ENCODE measurements at places on chromosomes 7 and 10.

- no peak for DNase-seq
Observed at GRCh38 chr7:120864141-120864900, 6.4 kb upstream of the TSPAN12 start.

- DNase-seq = no peak
Observed at GRCh38 chr10:122646511-122647382, 52.9 kb downstream of the C10orf120 start.

DNA sequence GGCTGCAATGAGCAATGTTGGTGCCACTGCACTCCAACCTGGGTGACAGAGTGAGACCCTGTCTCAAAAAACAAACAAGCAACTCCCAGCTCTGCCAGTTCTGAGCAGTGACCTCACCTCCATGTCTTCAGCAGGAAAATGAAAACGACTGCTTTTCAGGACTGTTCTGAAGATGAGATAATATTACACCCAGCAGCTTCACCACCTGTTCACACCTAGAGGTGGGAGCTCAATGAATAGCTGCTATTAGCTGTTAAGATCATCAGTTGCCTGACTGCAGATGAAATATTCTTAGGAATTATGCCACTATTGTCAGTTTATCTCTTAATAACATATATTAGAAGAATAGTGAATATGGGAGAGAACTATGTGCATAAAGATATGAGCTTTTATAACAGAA, 48.4 kb upstream of the CYTH3 start:
- DNase-seq = no peak

DNA sequence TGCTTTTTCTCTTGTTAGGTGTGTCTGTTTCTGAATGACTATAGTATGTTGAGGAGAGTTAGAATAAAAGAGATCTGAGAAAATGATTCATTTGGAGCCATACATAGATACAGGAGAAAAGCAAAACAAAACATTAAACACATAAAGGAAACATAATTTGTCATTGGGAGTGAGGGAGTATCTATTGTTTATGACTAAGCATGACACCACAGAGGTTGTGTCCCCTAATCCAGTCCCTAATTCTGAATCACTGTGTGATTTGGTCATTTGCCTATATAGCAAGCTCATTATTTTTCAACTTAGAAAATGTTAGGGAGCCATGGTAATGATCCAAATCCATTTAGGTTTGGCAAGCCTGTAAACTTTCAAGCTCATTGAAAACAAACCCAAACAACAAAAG, 132.3 kb upstream of the BMPER start:
- no peak for DNase-seq

DNA sequence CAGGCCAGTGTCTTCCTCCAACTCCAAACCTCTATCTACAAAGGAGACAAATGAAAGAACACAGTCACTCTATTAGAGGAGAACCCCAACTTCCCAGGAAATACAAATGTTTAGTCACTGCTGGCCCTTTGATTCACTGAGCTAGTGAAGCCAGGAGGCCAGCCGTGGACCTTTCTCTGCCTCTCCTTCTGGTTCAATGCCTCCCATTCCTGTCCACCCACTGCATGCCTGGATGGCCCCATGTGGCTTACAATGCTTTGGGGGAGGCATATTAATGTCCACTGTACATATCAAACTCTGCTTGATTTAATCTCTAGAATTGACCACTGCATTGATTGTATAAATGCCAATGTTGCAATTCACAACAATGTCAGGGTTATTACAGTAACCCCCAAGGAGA, 687.3 kb downstream of the KCNMA1 start:
- DNase-seq = no peak

DNA sequence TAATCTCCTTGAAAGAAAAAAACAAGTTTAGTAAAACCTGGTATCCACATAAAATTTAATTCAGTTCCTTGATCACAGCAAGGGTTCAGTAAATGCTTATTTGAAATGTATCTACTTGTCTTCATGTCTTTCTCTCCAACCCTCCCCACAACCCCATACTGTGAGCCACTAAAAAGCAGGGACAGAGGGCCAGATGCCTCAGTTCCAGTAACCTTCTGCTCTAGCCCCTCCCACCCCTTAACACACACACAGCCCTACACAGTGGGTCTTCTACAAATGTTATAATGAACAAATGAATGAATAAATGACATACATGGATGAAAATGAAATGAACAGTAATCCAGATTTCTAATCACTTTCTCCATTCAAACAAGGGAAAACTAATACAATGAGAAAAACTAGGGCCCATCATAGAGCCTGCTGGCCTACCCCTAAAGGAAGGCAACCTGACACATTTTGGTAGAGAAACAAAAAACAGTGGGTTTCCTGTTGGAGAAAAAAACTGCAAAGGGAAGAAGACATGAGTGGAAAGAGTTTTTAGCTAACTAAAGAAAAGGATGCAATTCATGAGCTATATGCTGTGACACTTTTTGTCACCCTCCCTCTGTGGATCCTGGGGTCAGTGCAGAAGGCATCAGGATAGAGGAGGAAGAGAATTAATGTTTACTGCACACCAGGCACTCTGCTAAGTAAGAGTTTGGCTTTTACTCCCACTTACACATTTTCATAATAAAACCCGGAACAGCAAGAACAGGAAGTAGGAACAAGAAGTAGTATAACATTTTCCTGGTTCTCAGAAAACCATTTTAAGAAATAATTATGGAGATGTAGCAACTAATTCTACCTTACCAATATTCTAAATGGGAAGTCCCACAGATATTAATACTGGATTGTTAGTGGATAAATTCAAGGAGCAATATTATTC, 38.1 kb downstream of the ELMO1 start:
- DNase-seq = peak; percentile 38

GRCh38 chr7:74511345-74511744, 57.6 kb downstream of the GTF2IRD1 start:
- no peak for DNase-seq

DNA sequence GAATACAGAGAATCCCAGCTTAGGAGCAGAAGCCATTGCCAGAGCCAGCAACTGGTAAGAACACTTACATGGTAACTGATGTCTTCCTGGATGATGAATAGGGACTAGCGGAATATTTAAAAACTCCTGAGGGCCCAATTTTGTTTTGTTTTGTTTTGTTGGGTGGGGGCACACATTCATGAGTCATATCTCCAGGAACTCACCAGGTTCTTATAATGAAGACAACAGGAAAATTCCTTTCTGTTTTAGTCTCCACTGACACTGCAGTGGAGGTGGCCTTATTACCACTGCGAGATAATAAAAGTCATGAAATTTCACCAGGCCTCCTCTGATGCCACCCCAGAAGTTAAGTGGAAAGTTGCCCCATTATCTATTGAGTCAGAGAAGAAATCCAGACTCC, 6.6 kb upstream of the CUZD1 start:
- DNase-seq = no peak

DNA sequence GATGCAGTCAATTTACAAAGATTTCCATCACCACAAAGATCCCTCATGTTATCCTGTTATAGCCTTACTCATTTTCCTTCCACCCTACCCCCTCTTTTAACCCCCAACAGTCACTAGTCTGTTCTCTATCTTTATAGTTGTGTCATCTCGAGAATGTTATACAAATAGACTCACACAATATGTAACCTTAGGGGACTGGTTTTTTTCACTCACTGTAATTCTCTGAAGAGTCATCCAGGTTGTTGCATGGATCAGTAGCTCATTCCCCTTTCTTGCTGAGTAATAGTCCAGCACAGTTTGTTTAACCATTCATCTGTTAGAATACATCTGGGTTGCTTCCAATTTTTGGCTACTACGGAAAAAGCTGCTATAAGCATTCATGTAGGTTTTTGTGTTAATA, 121.1 kb upstream of the PDE1C start:
- no peak for DNase-seq

DNA sequence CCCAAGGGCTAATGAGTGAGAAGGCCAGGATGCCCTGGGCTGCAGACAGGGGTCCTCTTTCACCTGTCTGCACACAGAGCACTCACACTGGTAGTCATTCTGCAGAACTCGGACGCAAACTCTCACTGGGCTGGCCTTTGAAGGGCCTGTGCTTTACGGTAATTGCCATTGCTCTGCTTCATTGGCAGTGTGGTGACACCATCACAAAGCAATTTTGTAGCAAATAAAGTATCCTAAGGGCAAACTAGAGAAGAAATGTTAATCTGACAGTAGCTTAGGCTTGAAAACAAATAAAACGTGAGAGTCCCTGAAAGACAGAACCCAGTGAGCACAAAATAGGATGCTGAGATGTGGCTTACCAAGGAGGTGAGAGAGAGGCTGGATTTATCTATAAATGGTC, 30.6 kb upstream of the FIGNL1 start:
- DNase-seq = no peak

GRCh38 chr7:96023387-96023786, 251.0 kb downstream of the DYNC1I1 start:
- no peak for DNase-seq

- DNase-seq = no peak
Observed at GRCh38 chr7:141571059-141571458, 19.8 kb downstream of the AGK start.
